ENCODE measurements at places on chromosomes 16 and 17. TPM values are rescaled to one million over a fixed set of nuclear protein-coding genes. Genes with fewer than 3 reads are reported as not detected.
A peak's percentile ranks its signal among the peaks of the same experiment; 100 is the strongest.

Gene DHX58
- total RNA-seq = 2.5 TPM

- no peak for DNase-seq
Measured at GRCh38 chr16:2429771-2430663, 770 bp downstream of the CCNF start.

DNA sequence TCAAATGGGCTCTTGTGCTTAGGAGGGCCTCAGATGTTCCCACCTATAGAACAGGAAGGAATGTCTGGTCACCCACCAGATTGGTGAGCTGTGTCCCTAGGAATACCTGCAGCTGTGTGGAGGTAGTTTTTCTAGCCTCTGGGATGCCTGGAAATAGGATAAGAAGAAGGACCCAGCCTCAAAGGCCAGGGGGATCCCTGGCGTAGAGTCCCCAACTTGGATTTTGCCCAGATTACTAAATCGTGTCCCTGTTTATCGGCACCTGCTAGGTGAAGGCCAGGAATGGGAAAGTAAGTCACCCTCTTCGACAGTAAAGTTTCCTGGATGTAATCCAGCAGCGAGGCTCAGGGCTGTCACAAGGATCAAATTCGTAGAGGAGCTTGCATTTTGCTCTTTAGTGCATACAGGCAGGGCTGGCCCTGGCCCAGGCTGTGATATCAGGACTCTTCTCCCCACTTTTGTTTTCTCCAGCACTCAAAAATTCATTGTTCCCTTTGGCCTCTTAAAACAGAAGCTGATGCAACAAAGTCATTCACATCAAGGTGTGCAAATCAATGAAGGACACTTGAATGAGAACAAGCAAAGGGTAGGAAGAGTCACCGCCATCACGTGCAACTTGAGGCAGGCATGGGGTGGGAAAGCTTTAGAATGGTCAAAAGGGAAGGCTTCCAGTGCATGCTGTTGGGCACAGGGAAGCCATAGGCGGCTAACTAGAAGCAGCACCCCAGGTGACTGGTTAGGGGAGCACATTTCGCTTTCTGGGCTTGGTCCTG lies 7.5 kb downstream of the SLC13A2 start:
- DNase-seq = no peak

- no peak for DNase-seq
Measured at GRCh38 chr17:39643271-39643670, 6.3 kb downstream of the STARD3 start.

Gene SMTNL2
- 40.4 TPM for total RNA-seq

DNA sequence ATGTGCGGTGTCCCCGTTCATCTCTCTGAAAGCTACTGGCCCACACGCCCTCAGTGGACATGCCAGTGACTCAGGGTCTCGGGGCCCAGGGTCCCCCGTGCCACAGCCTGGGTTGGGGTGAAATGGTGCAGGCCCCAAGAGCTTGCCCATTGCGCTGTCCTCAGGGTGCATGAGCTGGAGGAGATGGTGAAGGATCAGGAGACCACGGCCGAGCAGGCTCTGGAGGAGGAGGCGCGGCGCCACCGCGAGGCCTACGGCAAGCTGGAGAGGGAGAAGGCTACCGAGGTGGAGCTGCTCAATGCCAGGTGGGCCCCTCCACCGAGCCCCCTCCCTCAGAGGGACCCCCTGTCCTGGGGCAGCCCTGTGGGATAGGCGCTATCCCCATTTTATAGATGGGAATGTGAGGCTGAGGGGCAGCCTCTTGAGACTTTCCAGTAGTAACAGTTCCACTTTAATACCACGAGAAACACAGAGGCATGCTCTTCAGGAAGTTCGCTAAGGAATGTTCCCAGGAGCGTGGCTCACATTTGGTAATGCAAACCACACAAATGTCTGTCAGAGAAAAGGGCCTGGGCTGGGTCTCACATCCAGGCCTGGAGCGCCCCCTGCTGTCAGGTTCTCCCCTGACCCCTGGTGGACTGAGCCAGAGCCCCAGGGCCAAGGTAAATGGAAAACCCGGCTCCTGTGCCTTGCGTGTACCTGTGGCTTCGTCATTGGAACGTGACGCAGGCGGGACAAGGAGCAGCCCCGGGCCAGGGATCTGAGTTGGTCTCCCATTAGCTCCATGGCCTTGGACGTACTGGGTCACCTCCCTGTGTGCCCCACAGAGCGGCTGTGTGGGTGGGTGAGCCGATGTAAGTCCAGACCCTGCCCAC lies 133.7 kb downstream of the RAB11FIP4 start:
- DNase-seq = peak; percentile 93

Gene MARVELD3
- total RNA-seq = not detected

DNA sequence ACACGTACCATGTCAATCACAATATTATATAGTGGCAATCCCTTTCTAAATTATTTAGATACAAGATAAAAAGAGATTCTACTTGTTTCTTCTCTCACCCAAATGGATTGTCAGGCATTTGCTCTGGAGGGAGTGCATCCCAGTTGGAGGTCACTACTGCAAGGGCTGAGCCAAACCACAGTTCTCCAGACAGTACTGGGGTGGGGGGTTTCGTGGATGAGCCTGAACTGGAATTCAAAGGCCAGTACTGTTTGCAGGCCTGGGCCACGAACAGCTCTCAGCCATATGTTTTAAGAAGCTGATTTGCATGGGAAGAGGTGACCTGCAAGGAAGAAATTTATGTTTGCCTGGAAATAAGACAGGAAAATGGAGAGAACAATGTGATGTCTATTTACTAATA lies 314.9 kb downstream of the PMP22 start:
- DNase-seq = no peak

Gene ENKD1
- 8.8 TPM for total RNA-seq
